Inflammatory macrophage treated with lipopolysaccharide for 4 hours (primary cell): ENCODE measurements at places on chromosomes 11 and 22.

DNA sequence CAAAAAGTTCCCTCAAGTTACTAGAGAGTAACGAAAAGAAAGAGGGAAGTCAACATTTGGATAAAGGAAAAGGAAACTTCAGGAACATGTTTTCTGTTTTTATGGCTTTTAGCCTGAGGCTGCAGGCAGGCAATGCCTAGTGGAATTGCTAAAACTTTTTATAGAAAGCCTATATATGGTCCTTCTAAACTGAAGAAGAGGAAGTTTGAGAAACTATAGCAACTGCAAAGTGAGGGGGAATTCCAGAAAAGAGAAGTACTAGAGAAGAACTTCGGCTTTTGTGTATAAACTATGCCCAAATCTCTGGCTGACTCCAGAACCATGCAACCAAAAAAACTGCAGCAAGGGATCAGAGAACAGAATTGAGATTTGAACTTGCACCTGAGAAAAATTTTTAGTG lies 74.3 kb upstream of the ARHGAP42 start:
- peak; percentile 30 for DNase-seq

GRCh38 chr22:46159777-46160176 lies 9.5 kb downstream of the PPARA start:
- no peak for DNase-seq

DNA sequence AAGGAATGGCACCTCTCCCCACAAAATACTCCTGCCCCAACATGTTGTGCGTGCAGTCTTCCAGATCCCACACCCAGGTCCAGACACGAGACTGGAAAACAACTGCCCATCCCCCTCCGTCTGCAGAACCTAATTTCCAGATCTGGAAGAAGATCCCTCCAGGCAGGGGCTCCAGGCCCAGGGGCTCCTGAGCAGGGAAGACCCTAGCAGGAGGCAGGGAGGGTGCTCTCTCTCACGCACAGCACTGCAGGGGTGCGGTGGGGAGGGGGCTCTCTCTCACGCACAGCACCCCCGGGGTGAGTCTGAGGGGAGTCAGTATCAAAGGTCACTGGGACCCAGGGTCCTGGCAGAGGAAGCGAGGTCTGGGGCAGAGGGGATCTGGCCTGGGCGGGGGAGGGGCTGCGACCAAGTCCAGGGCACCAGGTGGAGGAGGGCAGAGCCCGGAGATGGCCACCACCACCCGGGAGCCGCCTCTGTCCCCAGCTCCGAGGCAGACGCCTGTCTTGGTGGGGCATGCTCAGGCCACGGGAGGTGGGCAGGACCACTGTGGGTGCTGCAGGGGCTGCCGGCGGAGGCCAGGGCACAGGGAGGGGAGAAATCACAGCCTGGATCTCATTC lies 1.7 kb downstream of the MLC1 start:
- DNase-seq: no peak

GRCh38 chr11:80007616-80008015 lies 566.8 kb upstream of the TENM4 start:
- no peak for DNase-seq

DNA sequence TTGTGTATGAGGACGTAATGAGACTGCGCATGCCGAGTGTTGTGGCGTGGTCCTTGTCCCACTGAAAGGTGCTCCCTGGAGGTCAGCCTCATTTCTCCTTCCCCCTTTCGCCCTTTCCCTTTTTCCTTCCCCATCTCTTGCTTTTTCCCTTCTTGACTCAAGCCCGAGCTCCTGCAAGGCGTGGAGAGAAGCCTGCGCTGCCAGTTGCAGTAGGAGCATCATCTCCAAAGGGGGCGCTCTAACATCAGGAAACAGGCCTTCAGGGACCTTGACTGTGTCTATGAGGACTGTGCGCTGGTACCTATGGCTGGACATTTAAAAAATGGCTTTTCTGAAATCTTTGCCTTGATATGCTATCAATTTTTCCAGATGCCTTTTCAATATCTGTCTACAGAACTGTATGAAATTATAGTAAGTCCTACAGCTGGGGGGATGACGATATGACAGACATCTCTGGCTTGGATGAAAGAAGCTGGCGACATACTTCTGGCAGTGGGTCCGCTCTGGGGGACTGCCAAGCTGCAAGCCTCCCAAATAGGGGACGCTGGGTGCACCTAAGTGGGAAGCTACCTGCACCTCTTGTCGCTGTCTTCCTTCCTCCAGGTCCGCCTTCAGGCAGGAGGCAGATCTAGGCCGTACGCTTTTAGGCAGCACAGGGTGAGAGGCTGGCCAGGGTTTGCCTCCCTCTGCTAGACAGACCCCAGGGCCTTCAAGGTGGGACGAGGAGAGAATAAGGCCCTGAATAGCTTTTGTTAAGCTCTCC lies 96.5 kb downstream of the NXPE2 start:
- no peak for DNase-seq

DNA sequence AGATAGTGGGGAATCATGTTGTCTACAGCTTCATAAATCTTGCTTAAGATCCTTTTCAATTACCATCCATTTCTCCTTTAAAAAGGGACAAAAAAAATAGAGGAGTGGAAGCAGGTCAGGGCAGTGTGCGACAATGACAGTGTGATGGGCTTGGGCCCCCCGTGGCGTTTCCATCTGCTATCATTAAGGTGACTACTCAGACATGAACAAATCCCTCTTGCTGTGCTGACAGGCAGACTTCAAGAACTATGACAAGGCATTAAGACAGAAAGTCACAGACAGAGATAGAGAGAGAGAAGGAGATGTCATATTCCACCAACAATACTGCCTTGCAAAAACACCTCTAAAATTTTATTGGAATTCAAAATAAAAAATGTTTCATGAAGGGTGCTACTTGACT lies 263.2 kb downstream of the DCDC1 start:
- DNase-seq: no peak

DNA sequence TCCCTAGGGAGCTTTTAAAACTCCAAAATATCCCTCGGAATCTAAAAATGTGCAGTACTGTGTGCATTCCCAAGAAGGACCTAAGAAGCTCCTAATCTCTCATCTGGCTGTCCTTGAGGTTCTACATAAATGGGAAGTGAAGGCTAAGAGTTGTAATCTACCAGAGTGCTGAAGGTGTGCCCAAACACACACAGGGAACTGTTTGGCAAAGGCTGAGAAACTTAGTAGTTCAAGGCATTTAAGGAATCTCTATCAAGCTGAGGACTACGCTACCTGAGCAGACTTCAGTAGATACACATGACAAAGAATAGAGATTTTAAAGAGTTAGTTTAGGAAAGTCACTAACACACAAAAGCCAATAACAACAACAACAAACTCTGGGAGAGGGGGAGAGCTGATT lies 71.1 kb downstream of the TTC28 start:
- DNase-seq: no peak

DNA sequence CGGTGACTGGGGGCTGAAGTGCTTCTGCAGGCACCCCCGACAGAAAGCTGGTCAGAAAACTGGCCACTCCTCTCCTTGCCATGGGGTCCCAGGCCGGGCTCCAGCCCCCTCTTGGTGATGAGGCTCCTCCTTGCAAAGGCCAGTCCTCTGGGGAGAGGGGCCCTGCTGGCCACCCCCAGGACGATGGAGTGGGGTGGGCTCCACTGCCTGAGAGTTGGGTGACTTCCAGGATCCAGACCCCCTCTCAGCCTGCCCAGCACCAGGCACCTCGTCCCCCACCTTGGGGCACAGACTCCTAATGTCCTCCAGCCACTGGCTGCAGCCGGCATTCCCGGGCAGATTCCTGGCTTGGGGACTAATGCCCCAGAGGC lies 441 bp upstream of the RPS6KA4 start:
- DNase-seq: no peak

- DNase-seq: no peak
Measured at GRCh38 chr11:121649798-121650197, 197.0 kb upstream of the SORL1-AS1 start.
